ENCODE measurements at places on chromosomes 4 and X. TPM values are rescaled to one million over a fixed set of nuclear protein-coding genes. Genes with fewer than 3 reads are reported as not detected.

DNA sequence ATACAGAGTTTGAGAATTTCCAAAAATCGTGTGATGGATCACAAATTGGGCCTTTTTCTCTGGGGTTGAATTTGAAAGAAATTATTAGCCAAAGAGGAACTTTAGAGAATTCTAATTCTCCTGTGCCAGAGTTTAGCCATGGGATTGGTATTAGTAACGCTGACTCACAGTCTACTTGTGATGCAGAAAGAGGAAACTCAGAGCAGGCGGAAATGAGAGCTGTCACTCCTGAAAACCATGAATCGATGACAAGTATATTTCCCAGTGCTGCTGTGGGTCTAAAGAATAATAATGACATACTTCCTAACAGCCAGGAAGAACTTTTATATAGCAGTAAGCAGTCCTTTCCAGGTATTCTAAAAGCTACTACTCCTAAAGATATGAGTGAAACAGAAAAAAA lies 64.9 kb downstream of the N4BP2 start:
- no peaks in the 10 kb centered on the region for H3K27me3 ChIP-seq
- H3K27ac ChIP-seq = no peak overlapping the region
- no peaks in the 10 kb centered on the region for H3K36me3 ChIP-seq
- DNase-seq = peak; percentile 10

PCDH11X gene
- not detected for total RNA-seq

- peaks cover 26% of the 10 kb centered on the region for H3K4me1 ChIP-seq
- H3K27me3 ChIP-seq = no peaks in the 10 kb centered on the region
- H3K27ac ChIP-seq = no peak overlapping the region
Measured at GRCh38 chr4:972651-973424, 531 bp downstream of the DGKQ start.

- no peak overlapping the region for H3K4me3 ChIP-seq
- DNase-seq = no peak
- H3K4me1 ChIP-seq = no peaks in the 10 kb centered on the region
- no peaks in the 10 kb centered on the region for H3K36me3 ChIP-seq
- H3K27me3 ChIP-seq = no peaks in the 10 kb centered on the region
Measured at GRCh38 chr4:140088323-140088967, 65.5 kb downstream of the MAML3 start.

Data from B cell (primary cell).